ENCODE measurements at places on chromosomes 1 and 21.

GRCh38 chr1:101285922-101286570 lies 49.2 kb downstream of the S1PR1 start:
- DNase-seq, result no peak

DNA sequence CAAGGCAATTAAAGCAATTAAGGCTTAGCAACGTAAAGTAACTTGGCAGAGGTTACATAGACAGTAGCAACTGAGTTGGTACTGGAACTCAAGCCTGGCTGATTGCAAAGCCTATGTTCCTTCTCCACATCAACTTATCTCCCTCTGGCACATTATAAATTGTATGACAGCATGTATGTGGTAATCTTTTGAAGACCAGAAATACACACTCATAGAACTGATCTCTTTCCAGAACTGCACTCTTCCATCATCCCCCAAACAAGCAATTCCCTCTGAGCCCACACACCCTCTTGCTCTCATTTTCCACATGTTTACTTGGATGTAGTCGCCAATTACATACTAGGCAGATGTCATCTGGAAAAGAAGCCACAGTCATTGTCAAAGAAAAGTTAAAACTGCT lies 502.2 kb downstream of the PLPP3 start:
- no peak for DNase-seq

DNA sequence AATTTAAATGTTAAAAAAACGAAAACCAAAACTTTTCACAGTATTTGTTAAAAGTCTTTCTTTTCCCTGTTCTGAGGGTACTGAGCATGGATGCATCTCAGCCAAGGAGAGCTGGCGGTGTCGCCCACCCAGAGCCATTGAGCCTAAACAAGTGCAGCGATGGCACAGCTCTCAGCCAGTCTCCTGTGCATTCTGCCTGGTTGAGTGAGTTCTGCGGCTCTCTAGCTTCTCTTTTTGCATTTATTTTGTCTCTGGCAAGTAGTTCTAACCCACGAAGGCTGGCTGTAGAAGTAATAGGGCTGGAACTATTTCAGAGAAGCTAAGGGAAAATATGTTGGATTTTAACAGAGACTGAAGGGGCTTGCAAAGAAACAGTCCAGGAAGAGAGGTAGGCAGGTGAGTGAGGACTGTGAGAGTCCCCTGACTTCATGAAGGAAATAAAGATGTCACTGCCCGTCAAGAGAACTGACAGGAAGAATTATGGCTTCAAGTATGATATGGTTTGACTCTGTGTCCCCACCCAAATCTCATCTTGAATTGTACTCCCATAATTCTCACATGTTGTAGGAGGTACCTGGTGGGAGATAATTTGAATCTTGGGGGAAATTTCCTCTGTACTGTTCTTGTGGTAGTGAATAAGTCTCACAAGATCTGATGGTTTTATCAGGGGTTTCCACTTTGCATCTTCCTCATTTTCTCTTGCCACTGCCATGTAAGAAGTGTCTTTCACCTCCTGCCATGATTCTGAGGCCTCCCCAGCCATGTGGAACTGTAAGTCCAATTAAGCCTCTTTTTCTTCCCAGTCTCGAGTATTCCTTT lies 35.7 kb upstream of the LIN9 start:
- DNase-seq, result no peak

- no peak for DNase-seq
Measured at GRCh38 chr1:13443335-13443979, 33.2 kb downstream of the PRAMEF20 start.

DNA sequence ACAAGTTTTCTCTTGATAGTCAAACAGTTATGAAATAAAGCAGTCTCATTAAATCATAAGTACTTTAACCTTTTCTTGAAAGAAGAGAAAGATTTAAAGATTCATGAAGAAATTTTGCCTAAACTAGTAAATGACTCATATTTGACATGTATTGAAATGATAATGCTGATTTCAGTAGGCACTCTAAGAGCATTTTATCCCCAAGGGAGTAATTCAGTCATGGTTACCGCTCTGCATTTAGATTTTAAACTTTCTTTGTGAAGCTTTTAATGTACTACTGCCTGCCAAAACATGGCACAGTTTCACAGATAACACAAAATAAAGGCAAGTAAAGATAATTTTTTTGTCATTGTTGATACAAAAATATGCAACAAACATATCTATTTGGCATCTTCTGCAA lies 6.8 kb downstream of the USH2A start:
- DNase-seq, result no peak

DNA sequence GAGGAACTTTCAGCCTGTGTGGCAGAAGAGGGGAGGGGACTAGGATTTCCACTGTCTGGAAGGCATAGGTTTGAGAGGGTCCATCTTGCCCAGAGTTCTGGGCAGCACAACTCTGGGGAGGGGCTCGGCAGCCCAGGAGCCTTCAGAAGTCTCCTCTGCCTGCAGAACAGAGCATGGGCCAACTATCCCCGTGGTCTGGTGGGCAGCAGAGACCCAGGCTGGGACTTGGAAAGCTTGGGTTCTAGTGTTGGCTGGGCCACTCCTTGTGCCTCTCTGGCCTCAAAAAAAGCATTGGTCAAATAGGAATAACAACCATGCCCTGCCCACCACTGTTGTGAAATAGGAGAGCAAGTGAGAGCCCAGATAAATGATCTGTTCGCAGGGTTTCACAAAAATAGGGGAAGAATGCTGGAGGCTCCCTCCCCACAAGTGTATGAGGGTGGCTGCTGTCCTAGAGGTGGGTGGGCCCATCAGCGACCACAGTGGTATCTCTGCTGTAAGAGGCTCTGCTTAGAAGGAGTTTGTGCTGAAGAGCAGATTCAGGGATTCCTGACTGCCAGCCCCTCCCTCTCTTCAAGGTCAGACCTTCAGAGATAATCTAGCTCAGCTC lies 8.9 kb downstream of the EPHA10 start:
- DNase-seq, result no peak

DNA sequence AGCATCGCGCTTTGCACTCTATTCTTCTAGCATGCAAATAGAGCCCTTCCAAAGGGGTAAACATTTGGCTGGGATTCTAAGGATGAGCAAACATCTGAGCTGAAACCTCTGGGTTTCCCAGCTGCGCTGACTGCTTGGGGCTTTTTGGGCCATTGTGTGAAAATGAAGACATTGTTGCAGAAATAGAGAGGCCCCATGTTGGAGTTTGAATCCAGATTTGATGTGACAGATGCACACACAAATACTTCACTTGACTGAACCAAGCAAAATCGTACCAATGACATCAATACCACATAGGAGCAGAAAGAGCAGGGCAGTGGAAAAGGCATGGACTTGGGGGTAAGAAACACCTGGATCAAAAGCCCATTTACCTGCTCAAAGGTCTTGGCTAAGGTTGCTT lies 144.6 kb upstream of the HMGB4 start:
- no peak for DNase-seq

GRCh38 chr1:168918860-168919741 lies 187.4 kb upstream of the ATP1B1 start:
- DNase-seq, result no peak

DNA sequence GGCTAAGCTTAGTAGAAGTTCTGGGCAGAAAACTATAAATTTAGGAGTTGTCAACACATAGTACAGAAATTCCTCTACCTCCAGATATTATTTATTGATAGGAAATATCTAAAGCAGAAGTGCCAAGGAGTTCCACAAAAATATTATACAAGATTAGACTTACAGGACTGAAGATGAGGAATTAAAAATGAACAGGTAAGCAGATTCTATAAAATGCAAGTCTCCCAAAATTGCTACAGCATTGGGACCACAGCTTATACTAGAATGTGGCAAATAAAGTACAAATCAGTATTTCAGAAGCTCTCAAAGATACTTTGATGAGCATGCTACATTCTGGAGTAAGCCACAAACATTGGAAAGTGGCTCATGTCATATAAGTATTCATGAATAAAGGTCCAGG lies 50.1 kb upstream of the CACYBP start:
- DNase-seq, result no peak

GRCh38 chr1:169601096-169601881 lies 15.0 kb upstream of the F5 start:
- peak; percentile 10 for DNase-seq

GRCh38 chr1:168709405-168710363 lies 19.3 kb downstream of the DPT start:
- peak; percentile 96 for DNase-seq

DNA sequence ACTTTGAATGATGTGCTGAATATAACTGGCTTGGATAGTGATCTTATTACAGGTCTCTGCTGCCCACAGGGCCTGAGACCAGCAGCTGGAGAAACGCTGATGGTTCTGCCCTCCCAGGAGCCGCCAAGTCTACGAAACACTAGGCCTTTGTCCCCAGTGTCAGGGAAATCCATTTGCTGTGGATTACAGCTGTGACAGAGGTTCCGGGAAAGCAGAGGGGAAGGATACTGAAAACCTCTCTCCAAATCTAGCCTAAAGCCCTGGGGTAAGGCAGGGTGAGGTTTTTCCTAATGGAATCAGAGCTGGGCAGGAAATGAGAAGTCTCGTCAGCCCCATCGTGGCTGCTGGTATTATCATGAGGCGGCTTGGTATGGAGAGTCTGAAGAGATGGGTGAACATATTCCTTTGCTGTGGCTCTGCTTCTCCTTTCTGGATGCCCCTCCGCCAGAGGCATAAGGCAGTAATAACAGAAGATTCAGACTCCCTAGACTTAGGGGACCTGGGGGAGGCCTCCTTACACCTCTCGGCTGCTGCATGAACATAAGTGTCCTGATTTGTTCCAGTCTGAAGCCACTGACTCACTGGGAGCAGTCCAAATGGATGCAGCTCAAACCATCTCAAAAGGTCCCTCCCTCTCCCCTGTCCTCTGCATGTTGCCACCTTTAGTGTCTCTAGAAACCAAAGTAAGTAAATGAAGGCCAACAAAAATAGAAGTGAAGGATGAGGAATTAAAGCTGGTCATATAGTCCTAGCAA lies 48.1 kb downstream of the PHC2 start:
- DNase-seq, result peak; percentile 87

- no peak for DNase-seq
Measured at GRCh38 chr1:166127003-166127402, 39.8 kb downstream of the FAM78B start.

- peak; percentile 63 for DNase-seq
Measured at GRCh38 chr1:40868051-40868723, 6.0 kb upstream of the CITED4 start.

GRCh38 chr1:91876040-91876470 lies 9.9 kb downstream of the TGFBR3 start:
- no peak for DNase-seq

DNA sequence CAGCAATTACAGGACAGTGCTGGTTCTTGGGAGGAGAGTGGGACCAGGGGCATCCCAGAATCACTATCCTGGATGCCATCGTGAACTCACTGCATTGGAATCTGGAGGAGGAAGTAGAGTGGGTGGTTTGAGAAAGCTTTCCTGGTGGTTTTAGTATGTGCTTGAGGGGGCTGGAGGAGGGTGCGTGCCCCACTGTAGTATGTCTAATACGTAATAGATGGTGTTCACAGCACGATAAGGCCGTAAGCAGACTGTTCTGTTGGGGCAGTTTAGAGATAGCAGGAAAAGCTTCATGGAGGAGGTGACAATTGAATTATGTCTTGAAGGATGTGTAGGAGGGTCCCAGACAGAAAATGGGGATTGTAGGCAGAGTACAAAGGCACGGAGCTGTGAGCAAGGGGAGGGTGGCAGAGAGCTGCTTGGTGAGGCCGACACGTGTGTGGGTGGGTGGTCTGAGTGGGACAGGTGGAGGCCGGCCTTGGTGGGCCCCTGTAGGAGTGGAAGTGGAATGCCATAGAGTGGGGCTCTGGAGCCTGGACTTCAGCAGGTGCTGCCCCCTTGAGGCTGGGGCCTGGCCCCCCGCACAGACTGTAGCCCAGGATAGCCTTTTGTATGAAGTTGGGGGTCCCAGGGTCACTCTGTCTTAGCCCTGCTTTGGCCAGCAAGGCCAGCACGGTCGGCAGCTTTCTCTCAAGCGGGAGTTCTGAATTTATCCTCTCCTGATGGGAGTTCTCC lies 37.0 kb downstream of the IL6R start:
- peak; percentile 22 for DNase-seq

DNA sequence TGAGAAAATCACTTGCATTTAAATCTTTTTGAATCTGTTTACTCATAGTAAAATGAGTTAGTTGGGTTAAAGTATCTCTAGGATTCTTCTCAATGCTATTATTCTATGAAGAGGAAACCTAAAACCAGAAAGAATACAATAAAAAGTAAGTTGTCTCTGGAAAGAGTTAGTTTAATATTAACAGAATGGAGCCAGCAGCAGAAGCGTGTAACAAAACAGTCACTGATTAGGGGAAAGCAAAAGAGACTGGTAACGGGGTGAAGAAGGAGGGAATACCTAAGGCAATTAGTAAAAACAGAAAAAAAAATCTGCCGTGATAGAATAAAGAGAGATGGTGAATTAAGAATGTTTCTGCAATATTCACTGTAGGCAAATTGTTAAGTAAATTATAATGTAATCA lies 60.0 kb downstream of the NRDC start:
- no peak for DNase-seq

- DNase-seq, result no peak
Measured at GRCh38 chr1:12339396-12339795, 109.6 kb downstream of the VPS13D start.

All from RPMI7951 (cell line).